ENCODE measurements at places on chromosomes 7 and 10.
A peak's percentile ranks its signal among the peaks of the same experiment; 100 is the strongest.

DNA sequence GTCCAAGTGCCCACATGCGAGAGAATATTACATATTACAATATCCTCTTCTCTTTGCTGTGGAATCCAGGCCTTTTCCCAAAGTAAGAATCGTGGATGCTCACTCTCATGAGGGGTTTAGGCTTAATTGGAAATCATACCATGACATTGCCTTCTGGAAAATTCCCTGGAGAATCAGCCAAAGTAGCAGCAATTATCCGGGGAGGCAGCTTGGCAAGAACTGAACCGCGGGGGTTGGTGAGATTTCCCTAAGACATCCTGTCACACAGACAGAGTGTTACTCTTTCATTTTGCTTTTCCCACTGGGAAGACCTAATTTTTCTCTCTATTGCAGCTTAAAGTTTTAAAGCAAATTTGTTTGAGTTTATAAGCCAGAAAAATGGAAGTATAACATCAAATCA is 463.6 kb upstream of the DPP6 start:
- ATAC-seq: no peak

DNA sequence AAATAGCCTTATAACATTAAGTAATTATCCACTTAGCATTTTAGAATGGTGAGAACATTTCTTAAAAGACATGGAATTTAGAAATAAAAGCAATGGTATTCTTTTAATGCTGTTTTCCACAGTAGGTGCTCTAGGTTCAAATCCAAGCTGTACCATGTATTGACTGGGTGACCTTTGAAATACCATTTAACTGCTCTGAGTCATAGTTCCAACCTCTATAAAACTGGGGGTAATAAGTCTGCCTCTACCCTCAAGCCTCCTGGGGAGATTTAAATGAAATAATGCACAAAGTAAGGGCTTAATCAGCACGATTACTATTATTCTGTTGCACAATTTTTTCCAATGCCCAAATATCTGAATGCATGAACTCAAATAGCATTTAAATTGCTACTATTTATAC is 236.4 kb upstream of the CCDC6 start:
- ATAC-seq: no peak

DNA sequence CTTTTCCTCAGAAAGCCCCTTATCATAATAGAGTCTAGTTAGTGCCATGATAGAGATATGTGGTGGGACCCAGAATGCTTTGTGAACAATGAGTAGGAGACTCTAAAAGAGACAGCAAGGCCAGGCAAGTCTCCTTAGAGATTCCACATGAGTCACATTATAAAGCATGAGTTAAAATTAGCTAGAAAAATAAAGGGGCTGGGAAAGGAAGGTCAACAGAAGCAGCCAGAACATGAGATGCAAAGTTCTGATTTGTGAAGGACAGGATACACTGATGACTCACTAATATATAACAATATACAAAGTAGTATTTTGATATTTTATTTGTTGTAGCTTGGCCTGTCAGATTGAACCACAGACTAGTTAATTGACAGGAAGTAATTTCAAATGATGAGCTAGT is 25.3 kb upstream of the SNX13 start:
- no peak for ATAC-seq

- ATAC-seq: no peak
Observed at GRCh38 chr7:23956772-23957576, 247.0 kb downstream of the STK31 start.

GRCh38 chr7:158056761-158057160 is 530.9 kb downstream of the PTPRN2 start:
- no peak for ATAC-seq

DNA sequence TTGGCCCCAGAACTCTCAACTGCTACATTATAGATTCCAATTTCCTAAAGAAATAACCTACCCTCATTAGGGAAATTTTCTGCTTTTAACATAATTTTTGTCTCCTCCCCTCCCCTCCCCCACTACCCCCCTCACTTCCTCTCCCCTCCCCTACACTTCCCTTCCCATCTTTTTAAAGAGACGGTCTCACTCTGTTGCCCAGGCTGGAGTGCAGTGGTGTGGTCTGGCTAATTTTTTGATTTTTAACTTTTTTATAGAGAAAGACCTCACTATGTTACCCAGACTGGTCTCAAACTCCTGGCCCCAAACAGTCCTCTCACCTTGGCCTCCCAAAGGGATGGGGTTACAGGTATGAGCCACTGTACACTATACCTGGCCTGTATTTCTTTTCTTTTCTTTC is 30.5 kb upstream of the C1GALT1 start:
- ATAC-seq: no peak

DNA sequence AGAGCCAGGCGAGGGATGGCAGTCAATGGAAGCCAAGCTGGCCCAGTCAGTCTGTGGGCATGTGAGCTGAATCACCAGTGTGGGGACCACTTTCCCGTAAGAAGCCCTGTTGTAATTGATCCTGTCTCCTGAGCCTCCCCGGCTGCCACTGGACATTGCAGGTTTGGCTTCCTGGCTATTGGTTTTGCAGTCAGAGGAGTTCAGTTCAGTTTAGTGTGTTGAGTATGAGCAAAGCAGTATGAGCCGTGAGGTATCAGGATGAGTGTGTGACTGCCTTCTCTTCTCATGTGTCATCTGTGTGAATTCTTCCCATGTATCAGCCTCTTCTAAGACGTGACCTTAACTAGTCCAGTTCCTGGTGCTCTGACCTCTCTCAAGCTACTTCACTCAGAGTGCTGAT is 227.4 kb downstream of the PRKG1 start:
- ATAC-seq: peak; percentile 74

DNA sequence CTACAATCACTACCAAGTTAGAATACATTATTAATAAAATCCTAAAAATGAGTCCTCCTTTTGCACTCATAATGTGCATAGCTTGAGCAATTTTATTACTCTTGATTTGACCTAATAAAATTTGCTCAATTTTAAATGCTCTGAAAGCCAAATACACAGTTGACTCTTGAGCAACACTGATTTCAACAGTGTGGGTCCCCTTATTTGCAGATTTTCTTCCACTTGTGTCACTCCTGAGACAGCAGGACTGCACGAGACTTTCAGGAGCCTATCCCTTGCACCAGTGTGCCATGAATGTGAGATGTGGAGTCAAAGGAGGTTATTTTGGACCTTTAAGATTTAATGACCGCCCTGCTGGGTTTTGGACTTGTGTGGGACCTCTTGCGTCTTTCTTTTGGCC is 23.2 kb downstream of the RNF216 start:
- ATAC-seq: no peak

DNA sequence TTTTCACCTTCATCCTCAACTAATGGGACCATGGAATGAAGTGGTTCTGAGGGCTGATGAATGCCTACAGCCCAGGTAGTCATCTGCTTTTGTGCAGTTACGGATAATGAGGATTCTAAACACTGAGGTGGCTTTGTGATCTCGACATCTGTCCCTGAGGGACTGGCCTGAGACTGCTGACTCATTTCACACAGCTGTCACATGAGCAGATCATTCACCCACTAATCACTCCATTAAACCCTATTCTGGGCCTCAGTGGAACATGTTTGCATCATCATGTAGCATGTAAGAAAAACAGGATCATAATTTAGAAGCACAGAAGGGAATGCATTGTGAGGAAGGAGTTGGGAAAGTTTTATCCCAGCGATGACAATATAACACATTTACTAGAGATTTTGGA is 79.4 kb upstream of the FEZF1 start:
- no peak for ATAC-seq

- no peak for ATAC-seq
Observed at GRCh38 chr7:127732306-127732705, 80.3 kb downstream of the SND1 start.

DNA sequence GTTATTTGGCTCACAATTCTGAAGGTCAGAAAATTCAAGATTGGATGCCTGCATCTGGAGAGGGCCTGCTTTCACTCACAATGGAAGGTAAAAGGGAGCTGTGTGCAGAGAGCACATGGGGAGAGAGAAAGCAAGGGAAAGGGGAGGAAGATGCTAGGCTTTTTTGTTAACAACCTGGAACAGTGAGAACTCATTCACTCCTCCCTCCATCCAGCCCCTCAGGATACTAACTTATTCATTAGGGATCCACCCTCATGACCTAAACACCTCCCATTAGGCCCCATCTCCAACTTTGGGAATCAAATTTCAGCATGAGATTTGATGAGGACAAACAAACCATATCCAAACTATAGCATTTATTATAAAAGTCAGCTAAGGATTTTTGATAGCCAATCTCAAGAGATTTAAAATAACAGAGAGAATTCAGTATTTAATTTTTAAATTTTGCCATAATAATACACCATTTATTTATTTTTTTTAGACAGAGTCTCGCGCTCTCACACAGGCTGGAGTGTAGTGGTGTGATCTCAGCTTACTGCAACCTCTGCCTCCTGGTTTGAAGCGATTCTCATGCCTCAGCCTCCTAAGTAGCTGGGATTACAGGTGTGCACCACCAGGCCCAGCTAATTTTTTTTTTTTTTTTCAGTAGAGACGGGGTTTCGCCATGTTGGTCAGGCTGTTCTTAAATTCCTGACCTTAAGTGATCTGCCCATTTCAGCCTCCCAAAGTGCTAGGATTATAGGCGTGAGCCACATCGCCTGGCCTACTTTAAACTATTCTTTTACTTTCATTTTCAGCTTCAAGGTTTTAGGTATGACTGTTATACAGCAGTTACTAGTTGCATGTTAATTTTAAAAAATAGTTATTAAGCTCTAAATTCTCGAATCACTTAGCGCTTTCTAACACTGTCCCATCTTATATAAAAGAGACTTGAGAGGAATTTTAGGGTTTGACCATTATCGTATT is 20.3 kb upstream of the ETV1 start:
- ATAC-seq: no peak

- no peak for ATAC-seq
Observed at GRCh38 chr10:4034907-4035598, 250.0 kb upstream of the KLF6 start.

- ATAC-seq: peak; percentile 92
Observed at GRCh38 chr10:31157123-31158010, 125.7 kb upstream of the ZNF438 start.

- no peak for ATAC-seq
Observed at GRCh38 chr10:73759512-73760115, 15.4 kb downstream of the SEC24C start.

GRCh38 chr10:28637346-28637745 is 40.0 kb upstream of the BAMBI start:
- no peak for ATAC-seq

- no peak for ATAC-seq
Observed at GRCh38 chr7:1700086-1700485, 30.0 kb downstream of the ELFN1 start.

DNA sequence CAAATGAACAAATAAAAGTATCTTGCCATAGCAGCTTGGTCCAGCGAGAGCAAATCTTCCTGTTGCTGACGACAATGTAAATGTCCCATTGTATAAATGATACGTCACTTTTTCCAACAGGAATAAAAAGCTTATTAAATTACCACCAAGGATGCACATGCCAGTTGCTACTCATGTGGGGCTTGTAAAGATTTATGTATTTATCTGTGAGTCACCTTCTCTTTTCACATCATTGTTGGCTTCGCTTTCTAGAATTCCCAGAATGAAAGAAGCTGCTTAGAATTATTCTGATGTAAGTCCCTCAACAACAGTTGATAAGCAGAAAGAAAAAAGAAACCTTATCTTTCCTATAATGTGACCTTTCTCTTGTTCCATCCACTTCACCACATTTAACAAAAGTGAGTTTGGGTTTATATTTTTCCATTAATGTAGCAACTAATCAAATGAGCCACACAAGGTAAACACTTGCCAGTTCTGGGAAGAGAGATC is 22.4 kb downstream of the DNAJC12 start:
- ATAC-seq: peak; percentile 69

- ATAC-seq: no peak
Observed at GRCh38 chr7:17934612-17935240, 5.6 kb downstream of the SNX13 start.

- ATAC-seq: no peak
Observed at GRCh38 chr10:44760513-44760912, 150.6 kb upstream of the TMEM72 start.

GRCh38 chr10:112678987-112679386 is 232.0 kb downstream of the VTI1A start:
- ATAC-seq: no peak

DNA sequence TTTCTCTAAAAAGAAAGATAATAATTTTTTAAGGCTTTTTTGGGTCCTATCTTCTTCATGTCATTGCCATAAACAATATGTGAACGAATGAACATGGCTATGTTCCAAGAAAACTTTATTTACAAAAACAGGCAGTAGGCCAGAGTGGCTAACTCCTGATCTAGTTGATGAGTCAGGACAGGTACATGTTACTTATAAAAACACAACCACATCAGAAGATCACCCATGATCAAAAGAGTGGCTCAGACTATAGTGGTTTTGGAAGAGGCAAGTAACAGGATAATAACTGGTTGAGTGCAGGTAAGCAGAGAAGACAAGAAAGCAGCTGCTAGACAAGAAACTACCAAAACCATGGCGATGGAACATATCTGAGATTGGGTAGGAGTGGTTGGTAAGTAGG is 468.7 kb downstream of the KCNMA1 start:
- ATAC-seq: no peak

DNA sequence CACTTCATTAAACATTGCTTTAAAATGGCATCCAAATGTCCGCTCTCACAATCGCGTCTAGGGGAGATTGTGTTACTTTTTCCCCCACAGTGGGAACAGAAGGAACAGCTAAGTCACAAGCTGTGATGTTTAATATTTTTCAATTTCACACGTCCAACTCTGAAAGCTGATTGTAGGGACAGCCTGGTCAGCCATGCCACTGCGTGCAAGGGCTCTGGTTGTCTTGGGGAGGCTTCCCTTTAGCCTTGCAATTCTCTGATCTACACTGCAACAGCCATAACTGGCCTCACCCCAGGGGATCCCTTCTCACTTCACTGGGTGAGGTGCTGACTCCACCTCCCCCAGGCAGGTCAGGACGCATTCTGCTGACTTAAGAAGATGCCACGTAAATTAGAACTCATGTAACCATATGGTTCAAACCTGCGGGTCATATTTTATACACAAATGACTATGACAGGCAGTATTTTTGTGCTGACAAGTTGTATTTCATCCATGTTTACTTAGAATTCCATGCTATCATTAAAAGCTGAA is 425.2 kb upstream of the NFE2L3 start:
- ATAC-seq: no peak

- peak; percentile 54 for ATAC-seq
Observed at GRCh38 chr10:25071227-25071626, 54.8 kb downstream of the THNSL1 start.

GRCh38 chr7:55557666-55558188 is 14.6 kb downstream of the VOPP1 start:
- ATAC-seq: peak; percentile 13

DNA sequence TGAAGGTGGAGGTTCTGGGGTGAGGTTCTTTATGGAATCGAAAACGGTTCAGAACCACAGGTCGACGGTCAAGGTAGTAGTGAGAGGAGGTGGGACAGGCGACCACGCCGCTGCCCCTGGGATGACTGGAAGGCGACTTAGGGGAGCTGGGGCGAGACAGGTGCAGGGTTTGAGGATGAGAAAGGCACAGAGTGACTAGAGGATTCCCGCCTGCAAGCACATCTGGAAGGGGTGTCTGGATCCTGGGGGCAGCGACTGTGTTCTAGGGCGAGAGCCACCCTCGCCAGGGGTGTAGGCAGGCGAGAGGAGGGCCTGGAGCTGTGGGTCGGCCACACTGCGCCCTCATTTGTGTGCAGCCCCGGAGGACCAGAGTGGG is 468 bp upstream of the IRF5 start:
- no peak for ATAC-seq

- no peak for ATAC-seq
Observed at GRCh38 chr10:69815104-69815503, 13.4 kb downstream of the COL13A1 start.

Measured in SK-N-SH treated with all-trans-retinoic acid at 6 μM for 48 hours (cell line).